ENCODE measurements at places on chromosomes 1 and 21.
A peak's percentile ranks its signal among the peaks of the same experiment; 100 is the strongest.

DNA sequence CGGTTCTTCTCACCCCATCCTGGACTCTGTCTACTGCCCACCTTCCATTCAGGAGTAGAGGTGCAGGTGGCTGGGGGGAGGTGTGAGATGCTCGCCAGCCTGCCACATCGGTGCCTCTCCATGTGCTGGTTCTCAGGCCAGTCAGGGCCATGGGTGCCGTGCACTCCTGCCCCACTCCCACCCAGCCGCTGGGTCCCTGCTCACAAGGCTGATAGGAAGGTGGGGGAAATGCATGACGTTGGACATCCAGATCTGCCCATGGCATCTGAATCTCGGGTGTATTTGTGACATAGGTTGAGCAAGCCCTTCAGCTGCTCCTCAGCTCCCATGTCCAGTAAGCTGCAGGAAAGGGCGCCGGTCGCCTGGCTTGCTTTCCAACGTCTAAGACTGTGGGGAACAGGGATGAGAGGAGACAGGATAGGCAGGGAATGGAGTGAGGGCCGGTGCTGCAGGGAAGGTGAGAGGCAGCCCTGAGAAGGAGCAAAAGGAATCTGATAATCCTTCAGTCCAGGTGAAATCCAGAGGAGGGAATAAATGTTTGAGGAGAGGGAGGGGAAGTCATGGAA is 11.8 kb downstream of the S100A7A start:
- DNase-seq = no peak

DNA sequence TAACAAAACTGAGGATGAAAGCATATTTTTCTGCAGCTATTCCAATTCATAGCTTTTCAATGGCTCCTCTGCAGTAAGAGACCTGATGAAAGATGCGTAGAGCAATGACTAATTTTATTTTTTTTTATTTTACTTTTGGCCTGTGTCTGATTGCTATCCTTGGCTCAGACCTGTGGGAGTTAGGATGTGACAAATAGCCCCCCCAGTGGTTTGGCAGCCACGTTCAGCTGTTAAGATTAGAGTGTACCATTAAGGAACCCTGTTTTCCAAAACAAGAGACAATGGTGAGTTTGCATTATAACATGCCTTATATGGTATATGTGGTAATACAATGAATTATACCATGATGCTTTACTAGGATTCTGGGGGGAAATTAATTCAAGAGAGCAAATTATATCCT is 264.7 kb downstream of the CACNA1E start:
- no peak for DNase-seq

DNA sequence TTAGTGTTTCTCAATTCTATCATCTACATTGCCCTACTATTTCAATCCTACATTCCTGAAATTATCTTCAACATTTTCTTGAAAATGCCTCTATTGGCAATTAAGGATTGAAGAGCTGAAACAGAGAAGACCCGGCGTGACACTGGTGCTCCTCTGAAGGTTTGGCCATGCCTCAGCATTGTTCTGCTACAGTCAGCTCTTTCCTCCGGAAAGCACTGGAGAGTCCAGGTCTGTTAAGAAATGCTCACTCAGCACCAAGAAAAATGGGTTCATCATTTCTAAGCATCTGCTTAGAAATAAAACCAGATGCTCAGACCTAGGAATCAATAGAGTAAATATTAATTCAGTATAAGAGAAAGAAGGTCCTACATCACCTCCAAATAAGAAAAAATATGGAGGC is 58.8 kb downstream of the WARS2 start:
- DNase-seq = no peak

- DNase-seq = no peak
These were observed 447 bp downstream of the TTC34 start for GRCh38 chr1:2801046-2801445.

DNA sequence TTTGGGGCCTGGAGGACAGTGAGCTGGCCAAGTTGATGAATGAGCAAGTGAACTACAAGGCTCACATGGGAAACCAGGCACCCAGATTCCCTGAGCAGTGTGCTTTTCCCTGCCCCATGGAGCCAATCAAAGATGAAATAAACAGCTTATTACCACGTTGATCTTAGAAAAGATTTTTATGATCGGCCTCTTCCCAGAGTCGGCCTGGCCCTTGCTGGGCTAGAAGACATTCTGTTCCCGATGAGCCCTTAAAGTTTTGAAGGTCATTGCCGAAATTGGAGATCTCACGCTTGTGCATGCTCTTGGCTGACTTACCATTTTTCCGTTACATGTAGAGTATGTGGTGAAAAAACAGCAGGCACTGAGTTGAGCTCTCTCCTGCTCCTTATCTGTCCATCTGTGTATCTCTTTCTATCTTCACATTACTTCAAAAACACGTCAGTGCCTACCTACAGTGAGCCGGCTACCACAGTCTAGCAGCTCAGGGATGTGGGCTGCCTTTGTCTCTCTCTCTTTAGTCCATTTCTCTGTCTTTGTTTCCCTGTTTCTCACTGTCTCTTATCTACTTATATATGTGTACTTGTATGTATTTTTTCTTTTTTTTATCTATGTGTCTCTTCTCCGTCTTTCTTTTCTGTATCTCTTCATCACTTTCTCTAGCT is 248.8 kb upstream of the USP24 start:
- DNase-seq = no peak

DNA sequence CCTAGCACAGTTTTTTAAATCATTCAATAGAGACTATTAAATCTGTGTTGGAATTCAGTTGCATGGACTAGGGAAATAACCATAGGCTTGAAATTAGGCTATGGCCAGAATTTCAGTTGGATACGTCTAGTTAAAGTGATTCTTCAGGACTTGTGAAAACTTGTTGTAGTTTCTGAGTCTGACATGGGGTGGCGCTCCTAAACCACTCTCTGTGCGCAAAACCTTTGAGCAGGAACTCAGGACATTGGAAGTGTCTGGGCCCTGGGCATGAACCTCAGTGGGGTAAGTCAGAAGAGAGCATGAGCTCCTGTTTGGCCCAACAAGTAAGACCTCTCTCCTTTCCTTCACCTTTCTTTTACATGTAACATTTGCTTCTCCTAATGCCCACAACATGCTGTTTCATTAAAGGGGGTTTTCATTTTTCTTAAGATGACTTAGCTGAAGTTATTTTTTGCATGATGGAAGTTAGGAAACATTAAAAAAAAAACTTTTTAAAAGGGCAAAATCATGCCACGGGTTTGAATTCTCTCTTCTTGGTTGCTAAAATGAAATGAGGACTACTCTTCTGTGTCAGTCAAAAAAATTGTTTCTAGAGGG is 17.1 kb upstream of the CCDC190 start:
- peak; percentile 60 for DNase-seq

DNA sequence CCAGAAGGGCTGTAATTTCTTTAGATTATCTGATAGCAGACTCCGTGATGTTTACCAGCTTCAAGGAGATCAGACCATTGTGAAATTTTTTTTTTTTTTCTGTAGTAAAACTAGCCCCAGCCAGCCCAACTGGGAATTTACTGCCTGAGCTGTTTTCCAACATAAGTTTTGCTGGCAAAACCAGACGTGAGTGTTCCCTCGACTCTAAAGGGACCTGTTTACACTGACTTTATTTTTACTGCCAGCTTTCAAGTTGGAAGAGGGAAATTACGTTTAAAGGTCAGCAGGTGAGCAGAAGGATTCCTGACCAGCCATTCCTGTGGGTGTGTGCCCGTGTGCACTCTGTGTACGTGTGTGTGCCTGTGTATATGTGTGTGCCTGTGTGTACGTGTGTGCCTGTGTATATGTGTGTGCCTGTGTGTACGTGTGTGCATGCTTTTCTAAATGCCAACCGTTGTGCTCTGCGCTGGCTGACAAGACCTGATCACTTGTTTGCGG is 374 bp downstream of the MAB21L3 start:
- DNase-seq = no peak

DNA sequence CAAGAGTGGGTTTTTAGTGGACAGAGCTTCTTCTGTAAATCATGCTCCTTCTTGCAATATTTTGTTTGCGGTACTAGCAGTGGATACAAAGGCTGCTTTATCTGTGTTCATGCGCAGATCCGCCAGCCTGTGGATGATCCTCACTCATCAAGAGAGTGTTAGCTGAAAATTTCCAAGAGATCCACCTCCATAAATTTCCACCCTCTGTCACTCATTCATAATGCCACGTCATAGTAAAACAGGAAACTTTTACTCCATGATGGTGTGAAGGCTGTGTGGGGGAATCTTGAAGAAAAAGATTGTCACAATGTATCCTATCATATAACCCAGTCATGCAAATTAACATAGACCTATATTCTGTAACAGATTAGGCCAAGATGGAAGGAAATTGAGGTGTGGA is 4.4 kb upstream of the MAPKAPK2 start:
- DNase-seq = no peak

DNA sequence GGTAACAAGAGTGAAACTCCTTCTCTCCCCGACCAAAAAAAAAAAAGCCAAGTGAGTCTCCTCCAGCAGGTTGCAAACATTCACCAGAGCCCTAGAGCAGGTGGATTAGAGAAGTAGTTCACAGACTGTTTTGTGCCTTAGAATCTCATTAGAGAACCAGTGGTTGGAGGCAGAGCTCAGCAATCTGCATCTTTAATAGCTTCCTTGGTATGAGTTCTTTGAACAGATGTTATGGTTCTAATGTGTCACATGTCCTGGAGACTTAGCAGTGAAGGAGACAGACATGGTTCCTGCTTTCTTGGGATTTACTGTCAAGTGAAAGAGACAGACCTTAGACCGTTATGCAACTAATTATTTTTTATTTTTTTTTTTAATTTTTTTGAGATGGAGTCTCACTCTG is 26.8 kb downstream of the SESN2 start:
- no peak for DNase-seq

GRCh38 chr1:207988326-207989165 is 77.6 kb upstream of the CD34 start:
- DNase-seq = no peak

- peak; percentile 62 for DNase-seq
These were observed 92.9 kb downstream of the PIGK start for GRCh38 chr1:77126307-77126706.

DNA sequence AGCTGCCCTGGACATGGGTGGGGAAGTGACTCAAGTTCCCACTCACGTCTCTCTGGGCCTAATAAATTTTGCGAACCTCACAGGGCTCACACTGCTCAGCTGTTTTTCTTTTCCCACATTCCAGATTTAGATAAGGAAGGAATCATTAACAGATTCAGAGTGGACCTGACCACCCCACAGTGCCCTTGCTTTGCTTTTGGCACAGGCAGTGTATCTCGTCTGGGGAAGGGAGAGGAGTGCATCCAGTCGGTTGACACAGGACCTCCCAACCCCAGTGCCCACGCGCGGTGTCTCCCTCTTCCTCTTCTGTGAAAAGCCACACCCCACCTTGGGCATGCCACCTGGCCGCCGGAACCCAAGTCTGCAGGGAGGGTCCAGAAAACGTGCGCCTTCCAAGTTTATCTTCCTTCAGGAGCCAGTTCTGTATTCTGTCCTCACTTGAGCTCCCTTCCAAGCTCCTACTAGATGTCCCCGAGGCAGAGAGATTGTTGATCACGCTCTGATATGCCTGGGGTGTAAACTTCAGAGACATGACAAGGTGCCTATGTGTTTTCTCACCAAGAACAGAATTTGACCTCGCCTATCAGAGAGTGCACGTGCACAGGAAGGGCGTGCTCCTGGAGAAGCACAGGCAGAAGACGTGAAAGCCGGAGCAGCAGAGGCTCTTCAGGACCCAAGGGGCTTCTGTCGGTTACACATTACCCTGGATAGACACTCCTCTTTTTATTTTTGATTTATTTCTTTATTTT is 9.5 kb upstream of the SLC2A5 start:
- DNase-seq = no peak

- no peak for DNase-seq
These were observed 160.8 kb downstream of the NTMT2 start for GRCh38 chr1:170306513-170306910.

GRCh38 chr1:162003061-162003829 is 20.4 kb downstream of the OLFML2B start:
- DNase-seq = no peak

- DNase-seq = no peak
These were observed 243.0 kb downstream of the KAZN start for GRCh38 chr1:14841456-14841855.

DNA sequence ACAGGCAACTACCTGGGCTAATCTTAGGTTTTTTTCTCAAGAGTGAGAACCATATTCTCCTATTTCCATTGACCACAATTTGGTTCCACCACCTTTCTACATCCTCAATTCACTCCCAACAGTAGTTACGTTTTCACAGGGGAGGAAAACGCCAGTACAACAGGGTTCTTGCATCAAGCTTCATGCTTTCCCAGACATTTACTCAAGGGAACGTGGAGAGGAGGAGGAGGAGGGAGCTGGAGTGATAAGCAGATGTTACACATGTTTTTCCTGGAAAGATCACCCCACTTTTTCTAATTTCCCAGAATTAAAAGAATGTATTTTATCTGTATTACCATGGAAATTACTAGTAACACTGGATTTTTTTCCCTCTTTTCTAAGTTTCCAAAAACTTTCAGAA is 58.3 kb downstream of the RGS5 start:
- no peak for DNase-seq

DNA sequence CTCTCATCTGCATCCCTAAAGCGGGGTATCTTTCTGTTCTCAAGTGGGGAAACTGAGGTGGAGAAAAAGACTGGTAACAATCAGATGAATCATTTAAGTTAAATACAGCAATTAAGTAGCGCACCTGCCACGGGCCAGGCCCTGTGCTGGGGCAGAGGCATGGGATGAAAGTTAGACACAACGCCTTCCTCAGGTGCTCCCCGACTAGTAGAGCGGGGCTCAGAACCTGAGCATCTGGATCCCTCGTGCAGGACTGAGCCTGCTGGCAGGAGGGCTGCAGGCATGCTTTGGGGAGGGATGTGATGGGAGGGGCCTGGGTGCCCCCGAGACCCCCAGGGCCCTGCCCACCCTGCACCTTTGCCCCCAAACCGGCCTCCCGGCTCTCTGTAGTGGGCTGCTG is 14.9 kb upstream of the KCNC4 start:
- no peak for DNase-seq

DNA sequence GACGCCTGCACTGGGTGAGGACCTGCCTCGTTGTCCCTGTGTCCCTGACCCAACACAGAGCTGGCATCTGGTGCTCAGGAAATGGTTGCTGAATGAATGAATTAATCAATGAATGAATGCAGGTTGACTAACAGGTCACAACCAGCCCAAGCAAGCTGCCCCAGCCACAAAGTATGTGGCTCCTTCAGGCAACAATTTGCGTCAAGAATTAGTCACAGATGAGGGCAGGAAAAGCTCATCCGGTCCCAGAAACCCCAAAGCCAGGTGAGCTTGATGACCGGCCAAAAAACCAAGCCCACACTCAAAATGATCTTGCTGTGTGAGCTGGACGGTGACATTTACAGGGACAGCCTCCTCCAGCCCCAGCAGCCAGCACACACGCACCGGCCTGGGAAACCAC is 40.6 kb upstream of the GPR153 start:
- DNase-seq = no peak

- DNase-seq = no peak
These were observed 9.6 kb downstream of the FCRL5 start for GRCh38 chr1:157542676-157543075.

GRCh38 chr1:22131875-22132486 is 10.9 kb downstream of the WNT4 start:
- peak; percentile 76 for DNase-seq

Measured in retina (tissue), 1 donor.